ENCODE measurements at places on chromosomes 1 and 21.

DNA sequence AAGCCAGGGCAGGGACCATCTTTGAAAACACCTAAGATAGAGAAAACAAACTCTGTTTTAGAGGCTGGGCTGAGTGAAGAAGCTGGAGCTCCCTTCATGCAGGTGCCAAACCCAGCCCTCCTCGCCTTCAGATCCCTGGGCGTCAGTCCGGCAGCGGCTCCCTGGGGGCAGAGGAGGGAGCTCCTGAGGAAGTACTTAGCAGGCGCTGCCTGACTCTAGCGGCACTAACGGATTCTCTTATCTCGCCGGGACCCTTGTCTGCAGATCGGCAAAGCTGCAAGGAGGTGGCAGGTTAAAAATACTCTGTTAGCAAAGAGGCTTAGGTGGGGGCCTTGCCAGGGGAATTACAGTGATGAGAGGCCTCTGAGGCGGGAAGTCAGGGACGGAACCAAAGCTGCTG lies 79.6 kb downstream of the PLXNA2 start:
- no peak for DNase-seq

DNA sequence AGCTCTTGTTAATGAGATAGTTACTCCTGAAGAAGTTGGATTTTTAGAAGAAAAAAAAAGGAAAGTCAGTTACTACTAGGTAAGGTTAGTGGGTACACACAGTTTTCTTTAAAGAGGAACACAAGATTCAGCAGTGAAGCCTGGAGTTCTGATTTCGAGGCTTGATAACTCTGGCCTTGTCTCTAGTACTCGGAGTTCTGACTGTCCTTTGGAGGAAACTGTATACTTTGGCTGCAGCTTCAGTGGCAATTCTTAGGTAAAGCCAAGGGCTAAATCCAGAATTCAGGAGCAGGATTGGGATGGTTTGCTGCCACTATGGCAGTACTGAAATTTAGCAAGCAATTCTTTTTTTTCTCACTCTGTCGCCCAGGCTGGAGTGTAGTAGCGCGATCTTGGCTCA lies 9.2 kb downstream of the ACADM start:
- DNase-seq, result no peak

DNA sequence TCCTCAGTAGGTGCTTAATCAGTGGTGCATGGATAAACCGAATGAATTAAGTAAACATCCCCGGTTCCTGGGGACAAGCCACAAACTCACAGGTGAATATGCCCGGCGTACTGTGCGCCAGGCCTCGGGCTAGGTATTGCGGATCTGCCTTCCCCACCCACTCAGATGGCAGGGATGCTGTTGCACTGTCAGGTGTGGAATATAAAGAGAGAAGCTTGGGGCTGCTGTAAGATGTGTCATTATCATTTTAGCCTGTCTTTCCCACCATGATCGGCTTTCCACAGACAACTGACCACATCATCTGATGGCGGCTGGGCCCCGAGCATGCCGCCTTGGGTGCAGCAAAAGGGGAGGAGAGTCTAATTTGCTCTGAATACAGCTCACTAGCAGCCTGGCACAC lies 45.4 kb upstream of the LRP8 start:
- DNase-seq, result no peak

DNA sequence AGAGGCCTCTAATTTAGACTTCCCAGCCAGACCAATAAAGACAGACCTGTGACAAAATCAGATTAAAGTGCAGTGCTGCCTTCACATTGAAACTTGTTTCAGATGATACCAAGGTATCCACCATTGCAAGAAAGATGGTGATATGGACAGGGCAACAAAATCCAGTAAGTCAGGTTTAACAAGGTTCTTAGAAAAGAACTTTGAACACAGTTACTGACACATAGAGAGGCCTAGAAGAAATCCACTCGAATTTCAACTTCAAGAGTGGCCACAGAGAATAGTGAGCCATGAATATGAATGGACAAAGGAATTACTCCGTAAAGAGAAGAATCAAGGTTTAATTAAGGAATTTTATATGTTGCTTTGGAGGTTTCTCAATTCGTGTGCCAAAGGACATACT lies 230.4 kb downstream of the KCNT2 start:
- no peak for DNase-seq

DNA sequence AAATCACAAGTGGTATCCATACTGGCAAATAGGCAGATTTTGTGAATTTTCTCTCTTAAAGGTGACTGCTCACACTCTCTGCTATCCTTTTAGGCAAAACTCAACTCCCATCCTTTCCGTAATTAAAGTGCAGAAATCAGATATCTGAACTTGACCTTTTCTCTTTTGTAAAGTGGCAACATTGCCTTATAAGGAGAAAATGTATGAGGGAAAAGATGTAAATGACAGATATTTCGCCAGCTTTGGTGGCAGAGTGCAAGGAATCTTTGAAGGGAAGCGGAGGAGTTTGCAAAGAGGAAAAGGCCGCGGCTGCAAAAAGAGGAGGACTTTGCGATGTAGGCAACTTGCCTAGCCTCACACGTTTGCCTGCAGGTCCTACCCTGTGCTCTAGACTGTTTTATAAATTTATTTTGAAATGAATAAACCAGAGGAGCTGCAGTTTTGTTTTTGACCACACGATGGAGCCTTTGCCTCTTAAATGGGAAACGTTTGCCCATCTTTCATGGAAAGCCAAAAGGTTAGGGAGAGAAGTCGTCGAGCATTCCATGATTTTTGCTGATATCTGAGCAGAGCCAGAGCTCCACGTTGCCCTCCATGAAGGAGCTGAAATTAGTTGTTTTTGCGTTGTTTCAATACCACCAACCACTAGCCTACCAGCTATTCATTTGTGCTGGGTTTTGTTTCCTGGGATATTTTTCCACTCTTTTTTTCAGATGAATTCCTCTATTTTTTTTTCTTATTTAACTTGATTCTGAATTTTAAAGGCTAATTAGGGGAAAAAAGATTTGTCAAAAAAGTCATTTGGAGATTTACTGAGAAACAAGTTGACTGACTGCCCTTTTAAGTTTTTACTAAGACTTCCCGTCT lies 242.3 kb downstream of the LMX1A start:
- no peak for DNase-seq

DNA sequence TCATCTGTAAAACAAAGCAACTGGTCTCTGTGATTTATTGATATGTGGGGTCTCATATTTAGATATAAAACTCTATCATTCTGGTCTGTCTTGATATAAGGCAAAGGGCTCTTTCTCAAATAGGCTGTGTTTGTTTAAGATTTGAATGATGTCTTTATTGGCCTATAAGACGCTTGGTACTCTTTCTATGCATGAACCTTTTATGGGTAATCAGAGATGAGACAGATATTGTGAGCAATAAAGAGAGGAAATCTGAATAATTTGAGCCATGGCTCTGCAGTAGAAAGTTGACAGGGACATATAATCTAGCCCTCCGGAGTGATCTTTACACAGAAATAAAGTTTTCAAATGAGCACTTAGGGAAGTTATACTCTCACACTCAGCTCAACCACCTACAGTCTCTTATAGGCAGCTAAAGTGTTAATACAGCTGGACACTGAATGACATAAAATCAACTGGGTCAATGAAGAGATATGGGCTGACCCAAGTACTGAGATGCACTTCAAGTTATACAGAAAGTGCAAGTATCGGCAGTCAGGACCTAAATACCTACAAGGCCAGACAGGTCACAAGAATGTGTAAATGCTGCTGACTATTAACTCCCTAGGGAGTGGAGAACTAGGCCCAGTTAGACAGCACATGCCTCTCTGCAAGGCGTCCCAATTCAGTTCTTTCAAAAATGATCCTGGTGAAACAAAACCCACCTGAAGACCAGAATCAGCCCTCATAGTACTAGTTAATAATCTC lies 111.0 kb downstream of the PTPN14 start:
- DNase-seq, result no peak

- DNase-seq, result no peak
Observed at GRCh38 chr1:231420959-231421545, 1.0 kb downstream of the EGLN1 start.

DNA sequence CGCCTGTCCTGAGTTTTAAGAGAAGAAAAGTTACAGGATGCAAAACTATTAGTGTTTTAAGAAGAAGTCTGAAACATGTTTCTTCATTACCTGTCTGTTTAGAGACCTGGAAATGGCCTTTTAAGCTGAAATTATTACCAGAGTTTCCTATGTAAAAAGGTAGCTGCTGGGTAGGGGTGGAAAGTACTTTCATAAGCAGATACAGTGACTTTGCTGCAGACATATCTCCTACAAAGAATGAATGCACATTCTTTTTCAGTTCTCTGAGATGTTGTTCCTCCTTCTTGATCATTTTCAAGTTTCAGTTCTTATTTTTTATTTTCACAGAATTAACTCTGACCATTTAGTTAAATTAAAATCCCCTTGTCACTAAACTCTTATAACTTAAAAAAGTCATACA lies 1329.6 kb downstream of the KCNT2 start:
- DNase-seq, result no peak

DNA sequence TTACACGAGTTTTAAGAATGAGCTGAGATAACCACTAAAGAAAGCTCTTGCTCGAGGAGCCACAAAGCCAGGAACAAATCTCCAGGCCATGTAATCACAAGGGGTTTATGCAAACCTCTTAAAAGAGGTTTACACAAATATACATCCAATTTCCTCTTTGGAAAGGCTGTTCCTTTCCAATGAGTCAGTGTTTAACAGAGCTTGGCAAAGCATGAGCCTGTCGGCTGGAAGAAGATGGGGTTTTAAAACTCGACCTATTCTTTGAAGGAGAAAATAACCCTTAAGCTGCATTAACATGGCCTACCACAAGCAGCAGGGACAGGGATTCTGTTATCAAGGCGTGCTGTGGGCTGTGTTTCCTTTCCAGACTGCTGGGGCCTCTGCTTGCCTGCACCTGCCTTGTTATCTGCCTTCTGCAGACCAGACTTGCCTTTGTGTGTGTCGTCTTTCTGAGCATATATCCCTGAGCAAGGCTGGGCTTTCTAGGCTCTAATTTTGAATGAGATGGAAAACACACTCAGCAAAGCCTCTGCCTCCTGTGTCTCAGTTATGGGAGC lies 40.6 kb upstream of the CYP2J2 start:
- DNase-seq, result no peak

DNA sequence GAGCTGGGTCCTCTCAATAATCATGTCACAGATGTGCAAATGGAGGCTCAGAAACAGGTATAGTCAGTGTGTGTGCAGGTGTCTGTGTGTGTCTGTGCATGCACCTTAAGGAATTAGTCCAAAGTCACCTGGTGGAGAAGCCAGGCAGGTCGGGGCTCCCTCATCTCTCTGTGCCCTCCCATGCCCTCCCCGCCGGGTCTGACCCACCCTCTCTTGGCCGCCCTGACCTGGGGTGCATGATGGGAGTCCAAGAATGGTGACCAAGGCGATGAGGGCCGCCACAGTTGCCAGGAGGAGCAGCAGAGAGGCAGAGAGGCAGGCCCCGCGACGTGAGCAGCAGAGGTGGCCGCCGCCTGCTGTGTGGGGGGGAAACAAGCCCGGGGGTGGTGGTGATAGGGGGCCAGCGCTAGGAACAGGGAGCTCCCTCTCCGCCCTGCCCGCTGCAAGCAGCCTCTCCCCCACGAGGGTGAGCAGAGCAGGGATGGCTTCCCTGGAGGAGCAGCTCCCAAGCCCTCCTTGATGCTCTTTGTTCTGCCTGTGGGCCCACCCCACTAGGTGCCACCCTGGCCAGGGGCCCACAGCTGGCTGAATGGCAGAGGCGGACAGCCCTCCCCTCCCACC lies 3.9 kb downstream of the LDLRAD1 start:
- DNase-seq, result no peak

DNA sequence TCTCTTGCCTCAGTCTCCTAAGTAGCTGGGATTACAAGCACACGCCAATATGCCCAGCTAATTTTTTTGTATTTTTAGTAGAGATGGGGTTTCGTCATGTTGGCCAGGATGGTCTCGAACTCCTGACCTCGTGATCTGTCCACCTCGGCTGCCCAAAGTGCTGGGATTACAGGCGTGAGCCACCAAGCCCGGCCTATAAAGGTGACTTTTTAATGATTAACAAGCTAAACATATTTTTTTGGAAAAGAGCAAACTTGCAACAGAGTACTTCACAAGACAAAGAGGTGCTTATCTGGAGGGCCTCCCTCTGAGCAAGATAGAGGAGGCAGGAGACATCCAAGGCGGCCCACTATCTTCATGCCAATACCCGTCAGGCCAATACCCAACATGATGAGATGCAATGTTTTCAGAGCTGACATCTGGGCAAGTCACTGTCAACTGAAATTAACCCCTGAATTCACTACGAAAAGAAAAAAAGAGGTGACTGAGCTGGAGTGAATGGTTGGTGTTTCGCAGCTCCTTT lies 10.5 kb downstream of the BCAR3 start:
- no peak for DNase-seq

GRCh38 chr1:187624812-187625545 lies 796.2 kb downstream of the PLA2G4A start:
- no peak for DNase-seq

Data from stimulated activated CD8-positive, alpha-beta memory T cell treated with anti-CD3 and anti-CD28 coated beads, Interleukin-2, amount 100 ng/mL, for 1 hour (primary cell).